ENCODE measurements at places on chromosomes 6 and 20.

DNA sequence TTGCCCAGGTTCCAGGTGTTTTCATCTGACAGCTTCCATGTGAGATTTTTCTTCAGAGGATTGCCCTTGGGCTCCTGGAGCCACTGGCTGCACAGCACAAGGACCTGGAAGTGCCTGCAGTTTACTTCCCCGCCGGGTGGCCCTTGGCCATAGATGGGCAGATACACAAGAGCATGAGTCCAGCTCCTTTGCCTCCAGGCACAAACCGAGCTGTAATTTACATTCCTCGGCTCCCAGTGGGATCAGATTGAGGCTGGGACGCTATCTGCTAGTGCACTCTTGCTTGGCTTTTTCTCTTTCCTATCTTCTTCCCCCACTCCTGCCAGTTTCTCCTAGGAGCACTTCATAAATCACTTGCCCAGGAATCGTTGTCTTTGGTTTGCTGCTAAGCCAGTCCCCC is 85.4 kb upstream of the RALY start:
- DNase-seq = no peak

DNA sequence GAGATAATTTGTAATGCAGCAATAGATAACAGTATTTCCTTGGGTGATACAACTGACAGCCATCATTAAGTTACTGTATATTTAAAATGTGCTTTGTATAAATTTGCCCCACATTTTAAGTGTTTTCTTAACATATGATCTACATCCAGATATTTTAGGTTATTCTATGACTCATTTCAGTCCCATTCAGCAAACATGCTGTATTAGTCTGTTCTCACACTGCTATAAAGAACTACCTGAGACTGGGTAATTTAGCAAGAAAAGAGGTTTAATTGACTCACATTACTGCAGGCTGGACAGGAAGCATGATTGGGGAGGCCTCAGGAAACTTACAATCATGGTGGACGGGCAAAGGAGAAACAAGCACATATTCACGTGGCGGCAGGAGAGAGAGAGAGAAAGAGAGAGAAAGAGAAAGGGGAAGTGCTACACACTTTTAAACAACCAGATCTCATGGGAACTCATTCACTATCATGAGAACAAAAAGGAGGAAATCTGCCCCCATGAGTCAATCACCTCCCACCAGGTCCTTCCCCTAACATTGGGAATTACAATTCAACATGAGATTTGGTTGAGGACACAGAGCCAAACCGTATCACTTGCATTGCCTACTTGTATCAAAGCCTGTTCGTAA is 9.6 kb upstream of the CHD6 start:
- no peak for DNase-seq

- no peak for DNase-seq
Observed at GRCh38 chr6:53931086-53931485, 136.3 kb downstream of the LRRC1 start.

DNA sequence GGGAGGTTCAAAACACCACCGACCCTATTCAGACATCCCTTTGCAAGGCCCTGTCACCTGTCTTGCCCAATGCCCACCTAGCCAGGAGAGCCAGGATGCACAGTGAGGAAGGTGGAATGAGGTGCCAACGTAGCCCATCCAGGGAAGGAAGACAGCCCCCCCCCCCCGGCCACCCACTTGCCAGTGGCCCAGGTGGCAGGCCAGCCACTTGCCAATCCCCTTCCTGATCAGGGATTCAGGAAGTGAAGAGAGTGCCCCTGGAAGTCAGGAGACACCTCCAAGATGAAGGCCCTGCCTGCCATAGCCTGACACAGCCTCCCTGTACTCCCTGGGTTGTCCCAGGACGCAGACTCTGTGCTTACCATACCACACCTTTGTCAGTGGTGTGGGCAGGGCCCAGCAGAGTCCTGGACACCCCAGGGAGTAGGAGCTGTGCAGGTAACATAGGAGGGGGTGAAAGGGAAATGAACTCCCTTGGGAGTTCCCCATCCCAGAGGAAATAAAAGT is 54.7 kb downstream of the MRPL14 start:
- DNase-seq = no peak

GRCh38 chr6:142238881-142239280 is 62.9 kb upstream of the ADGRG6 start:
- no peak for DNase-seq

- no peak for DNase-seq
Observed at GRCh38 chr6:47027315-47027714, 14.8 kb downstream of the ADGRF1 start.

- no peak for DNase-seq
Observed at GRCh38 chr20:21507400-21508229, 6.2 kb downstream of the NKX2-2 start.

GRCh38 chr6:166318649-166319600 is 10.7 kb upstream of the PRR18 start:
- no peak for DNase-seq

DNA sequence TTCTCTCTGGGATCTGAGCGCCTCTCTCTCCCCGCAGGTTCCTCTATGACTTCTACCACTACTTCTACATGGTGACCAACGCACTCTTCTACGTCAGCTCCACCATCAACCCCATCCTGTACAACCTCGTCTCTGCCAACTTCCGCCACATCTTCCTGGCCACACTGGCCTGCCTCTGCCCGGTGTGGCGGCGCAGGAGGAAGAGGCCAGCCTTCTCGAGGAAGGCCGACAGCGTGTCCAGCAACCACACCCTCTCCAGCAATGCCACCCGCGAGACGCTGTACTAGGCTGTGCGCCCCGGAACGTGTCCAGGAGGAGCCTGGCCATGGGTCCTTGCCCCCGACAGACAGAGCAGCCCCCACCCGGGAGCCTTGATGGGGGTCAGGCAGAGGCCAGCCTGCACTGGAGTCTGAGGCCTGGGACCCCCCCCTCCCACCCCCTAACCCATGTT is 36.3 kb upstream of the MRGBP start:
- DNase-seq = no peak

DNA sequence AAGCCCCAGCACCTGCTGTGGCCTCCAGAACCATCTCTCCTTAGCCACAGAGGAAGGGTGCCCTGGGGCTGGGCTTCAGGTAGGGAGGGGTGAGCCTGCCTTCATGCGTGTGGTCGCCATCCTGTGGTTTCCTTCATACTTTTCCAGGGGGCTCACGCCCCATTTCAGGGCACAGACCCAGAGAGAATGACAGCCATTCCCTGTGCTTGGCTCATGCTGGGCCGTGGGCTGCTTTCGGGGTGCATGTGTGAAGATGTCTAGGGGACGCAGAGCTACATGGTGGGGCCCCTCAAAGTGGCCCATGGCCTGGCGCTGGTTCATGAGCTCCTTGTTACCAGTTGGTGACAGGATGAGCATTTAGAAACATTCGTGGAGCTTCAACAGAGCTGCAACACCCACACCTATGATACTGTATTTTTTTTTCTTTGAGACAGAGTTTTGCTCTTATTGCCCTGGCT is 190.3 kb upstream of the SLC24A3 start:
- DNase-seq = no peak

DNA sequence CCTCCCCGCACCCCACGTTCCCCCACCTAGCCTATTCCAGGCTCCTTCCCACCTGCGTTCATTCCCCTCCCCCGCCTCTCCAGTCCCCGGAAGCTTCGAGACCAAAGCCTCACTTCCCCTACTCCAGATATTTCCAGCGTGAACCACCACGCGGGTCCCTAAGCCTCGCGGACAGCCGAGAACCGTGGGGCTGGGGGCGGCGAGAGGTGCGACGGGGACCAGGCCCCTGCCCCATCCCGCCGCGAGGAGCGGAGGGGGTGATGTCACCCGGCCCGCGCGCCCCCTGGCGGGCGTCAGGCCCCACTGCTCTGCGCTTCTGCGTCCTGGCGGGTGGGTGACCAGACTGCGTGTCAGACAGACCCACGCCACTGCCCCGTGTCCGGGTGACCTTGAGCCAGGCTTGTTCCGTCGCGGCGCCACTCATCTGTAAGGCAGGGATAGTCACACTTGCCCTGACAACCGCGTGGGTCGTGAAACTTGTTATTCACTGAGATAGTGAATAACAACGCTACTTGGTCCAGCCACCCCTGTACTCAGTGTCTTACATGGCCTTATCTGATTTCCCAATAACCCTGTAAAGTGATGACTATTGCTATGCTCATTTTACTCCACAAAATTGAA is 9.0 kb upstream of the HSP90AB1 start:
- DNase-seq = no peak

GRCh38 chr6:143298071-143298470 is 152.4 kb downstream of the ADAT2 start:
- DNase-seq = no peak

- DNase-seq = no peak
Observed at GRCh38 chr20:24376311-24377099, 92.9 kb upstream of the SYNDIG1 start.

GRCh38 chr6:140844167-140844566 is 1288.6 kb upstream of the GJE1 start:
- no peak for DNase-seq

DNA sequence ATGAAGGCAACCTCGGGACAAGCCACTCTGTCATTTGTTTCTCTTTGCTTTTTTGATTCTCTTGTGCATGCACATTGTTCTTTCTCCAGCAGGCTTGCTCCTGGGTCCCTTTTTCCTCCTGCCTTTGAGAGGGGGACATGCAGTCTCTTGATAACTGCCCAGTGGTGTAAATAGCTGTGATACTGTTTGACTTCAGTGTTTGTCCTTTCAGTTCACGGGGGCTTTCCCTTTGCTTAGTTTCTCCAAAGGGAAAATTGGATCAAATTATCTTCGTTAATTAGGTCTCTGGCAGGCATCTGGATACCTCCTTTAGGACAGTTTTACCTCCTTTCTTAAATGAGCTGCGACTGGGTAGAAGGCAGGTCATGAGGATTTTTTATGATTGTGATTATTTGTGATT is 41.5 kb downstream of the RALGAPB start:
- DNase-seq = no peak

GRCh38 chr20:9110916-9111432 is 42.1 kb downstream of the PLCB4 start:
- no peak for DNase-seq

DNA sequence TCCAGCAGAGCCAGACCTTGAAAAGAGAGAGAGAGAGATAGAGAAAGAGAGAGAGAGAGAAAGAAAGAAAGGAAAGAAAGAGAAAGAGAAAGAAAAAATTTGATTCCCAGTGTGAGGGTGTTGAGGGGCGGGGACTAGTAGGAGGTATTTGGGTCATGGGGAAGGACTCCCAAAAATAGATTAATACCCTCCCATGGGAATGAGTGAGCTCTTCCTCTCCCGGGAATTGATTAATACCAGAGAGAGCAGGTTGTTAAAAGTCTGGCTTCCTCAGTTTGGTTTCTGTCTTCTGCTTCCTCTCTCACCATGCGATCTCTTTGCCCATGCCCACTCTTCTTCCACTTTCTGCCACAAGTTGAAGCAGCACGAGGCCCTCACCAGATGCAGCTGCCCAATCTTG is 28.8 kb upstream of the CFAP206 start:
- DNase-seq = no peak

DNA sequence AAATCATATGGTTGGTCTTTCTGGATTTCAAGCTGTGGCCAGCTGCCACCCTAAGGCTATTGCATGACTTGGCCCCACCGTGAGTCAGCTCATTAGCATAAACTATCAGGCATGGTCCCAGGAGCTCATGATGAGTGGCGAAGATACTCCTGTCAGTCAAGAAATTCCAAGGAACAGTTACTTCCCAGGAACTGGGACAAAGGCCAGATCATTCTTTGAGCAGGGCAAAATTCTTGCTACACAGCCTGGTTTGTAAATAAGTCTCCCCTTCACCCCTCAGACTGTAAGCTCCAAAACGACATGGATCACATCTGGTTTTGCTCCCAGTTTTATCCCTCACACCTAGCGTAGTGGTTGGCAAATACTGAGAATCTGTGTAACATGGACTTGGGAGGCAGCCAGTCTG is 33.0 kb upstream of the KIAA1586 start:
- no peak for DNase-seq

GRCh38 chr6:146594495-146594894 is 4.3 kb upstream of the ADGB start:
- DNase-seq = no peak

- DNase-seq = no peak
Observed at GRCh38 chr20:32191873-32192272, 15.7 kb downstream of the PLAGL2 start.

DNA sequence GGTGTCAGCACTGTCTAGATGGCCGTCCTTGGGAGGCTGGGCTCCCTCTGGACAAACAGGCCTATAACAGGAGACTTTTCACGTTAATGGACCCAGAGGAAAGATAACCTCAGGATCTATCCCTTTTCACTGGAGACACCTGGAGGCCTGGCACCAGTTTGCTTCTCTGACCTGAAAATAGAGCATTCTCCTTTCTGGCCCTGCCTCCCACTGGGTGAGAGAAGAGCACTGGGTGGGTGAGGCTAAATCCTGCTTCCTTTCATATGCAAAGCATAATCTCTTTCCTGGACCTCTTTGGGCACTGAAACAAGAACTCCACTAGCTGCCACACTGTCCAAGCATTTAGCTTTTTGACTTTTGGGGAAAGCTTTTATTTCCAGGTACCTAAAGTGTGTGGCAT is 78.3 kb downstream of the FOXO3 start:
- DNase-seq = no peak

- no peak for DNase-seq
Observed at GRCh38 chr20:56222201-56222600, 26.3 kb upstream of the MC3R start.

- no peak for DNase-seq
Observed at GRCh38 chr6:102902471-102902870, 1509.0 kb downstream of the GRIK2 start.

DNA sequence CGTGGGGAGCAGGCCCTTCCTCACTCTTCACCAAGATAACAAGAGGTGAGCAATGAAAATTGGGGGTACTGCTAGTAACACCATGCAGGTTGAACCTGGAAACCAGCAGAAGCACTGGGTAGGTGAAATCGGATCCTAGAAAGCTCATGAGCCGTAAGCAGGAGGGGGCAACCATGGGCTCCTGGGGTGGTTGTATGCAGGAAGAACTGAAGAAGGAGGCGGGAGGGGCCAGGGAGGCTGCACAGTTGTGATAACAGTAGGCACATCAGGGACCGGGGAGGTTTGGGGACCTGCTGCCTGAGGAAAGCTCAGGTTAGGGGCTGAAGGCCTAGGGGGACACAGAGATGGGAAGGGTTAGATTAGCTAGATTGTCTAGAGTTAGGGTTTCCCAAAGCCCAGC is 5.6 kb upstream of the LY6G5C start:
- DNase-seq = no peak

- DNase-seq = no peak
Observed at GRCh38 chr20:51574248-51575033, 31.9 kb upstream of the NFATC2 start.

- no peak for DNase-seq
Observed at GRCh38 chr6:53593001-53593488, 48.1 kb upstream of the GCLC start.

DNA sequence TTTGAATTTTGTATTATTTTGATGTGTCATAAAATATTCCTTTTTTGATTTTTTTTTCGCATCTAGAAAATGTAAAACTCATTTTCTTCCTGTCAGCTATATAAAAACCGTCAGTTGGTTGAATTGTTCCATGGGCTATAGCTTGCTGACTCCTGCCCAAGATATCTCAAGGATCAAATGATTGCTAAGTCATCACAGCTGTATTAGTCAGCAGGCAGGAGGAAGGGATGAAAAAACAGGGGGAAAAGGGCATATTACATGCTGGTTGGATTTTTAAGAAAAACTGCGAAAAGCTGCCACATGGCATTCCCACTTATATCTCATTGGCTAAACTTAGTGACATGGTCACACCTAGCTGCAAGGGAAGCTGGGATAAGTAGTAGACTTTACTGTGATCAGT is 569.9 kb downstream of the BCKDHB start:
- DNase-seq = no peak

Measured in stimulated activated CD8-positive, alpha-beta memory T cell treated with anti-CD3 and anti-CD28 coated beads, Interleukin-15, amount 100 ng/mL, for 24 hours (primary cell).